ENCODE measurements at places on chromosomes 2 and 18. TPM values are rescaled to one million over a fixed set of nuclear protein-coding genes. Genes with fewer than 3 reads are reported as not detected.

- no peak for DNase-seq
These were observed 15.9 kb downstream of the ATP8B1 start for GRCh38 chr18:57787068-57787685.

DNA sequence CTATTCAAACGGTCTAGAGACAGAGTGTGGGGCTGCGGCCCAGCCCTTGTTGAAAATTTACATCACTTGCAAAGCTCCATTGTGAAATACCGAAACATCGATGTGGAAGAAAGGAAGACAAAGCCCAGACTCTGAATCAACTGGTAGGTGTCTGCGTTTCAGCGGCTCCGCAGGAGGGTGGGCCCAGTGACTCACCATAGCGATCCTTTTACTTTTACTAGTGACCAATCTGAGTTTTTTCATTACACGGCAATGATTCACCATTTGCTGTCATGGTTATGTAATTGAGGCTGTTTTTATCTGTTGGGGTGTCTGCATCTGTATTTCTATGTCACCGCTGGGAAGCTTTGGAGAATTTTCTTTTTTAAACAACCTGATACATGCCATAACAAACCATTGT is 66.6 kb upstream of the ODC1 start:
- DNase-seq: no peak

CYTIP gene
- 64.9 TPM for total RNA-seq

DYSF gene
- 0.05 TPM for total RNA-seq

TDRD15 gene
- total RNA-seq: not detected

GRCh38 chr18:57943723-57944122 is 100.3 kb upstream of the NEDD4L start:
- DNase-seq: no peak

- no peak for DNase-seq
These were observed 174.3 kb upstream of the ARL4C start for GRCh38 chr2:234671231-234671630.

DNA sequence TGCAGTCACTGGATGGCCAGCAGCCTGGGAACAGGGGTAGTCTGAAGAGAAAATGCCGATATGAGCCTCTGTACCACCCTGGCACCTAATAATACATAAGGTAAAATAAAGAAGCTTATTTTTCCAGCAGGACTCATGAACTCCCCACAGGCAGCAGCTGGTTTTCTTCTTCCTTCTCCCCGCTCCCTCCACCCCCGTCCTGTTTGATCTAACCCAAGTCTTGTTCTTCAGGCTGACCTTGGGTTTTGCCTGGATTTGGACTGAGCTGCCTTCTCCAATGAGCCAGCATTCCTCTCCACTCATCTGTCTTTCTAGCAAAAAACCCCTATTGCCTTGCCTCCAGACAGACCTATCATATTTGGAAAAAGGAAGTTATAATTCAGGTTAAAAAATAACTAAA is 111.8 kb downstream of the CELF4 start:
- DNase-seq: no peak

DNA sequence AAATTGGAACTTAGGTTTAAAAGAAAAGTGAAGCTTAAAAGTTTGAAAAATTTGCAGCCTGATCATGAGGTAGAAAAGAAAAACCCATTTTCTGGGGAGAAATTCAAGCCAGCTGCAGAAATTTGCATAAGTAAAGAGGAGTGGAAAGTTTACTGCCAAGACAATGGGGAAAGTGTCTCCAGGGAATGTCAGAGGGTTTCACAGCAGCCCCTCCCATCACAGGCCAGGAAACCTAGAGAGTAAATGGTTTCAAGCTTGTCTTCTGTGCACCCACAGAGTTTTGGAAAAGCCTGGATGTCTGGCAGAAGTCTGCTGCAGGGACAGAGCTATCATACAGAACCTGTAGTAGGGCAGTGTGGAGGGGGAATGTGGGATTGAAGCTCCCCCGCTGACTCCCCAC is 254.0 kb upstream of the FSIP2 start:
- DNase-seq: no peak

- no peak for DNase-seq
These were observed 36.9 kb downstream of the SNED1 start for GRCh38 chr2:241035142-241035817.

CELF4 gene
- total RNA-seq: not detected

DNA sequence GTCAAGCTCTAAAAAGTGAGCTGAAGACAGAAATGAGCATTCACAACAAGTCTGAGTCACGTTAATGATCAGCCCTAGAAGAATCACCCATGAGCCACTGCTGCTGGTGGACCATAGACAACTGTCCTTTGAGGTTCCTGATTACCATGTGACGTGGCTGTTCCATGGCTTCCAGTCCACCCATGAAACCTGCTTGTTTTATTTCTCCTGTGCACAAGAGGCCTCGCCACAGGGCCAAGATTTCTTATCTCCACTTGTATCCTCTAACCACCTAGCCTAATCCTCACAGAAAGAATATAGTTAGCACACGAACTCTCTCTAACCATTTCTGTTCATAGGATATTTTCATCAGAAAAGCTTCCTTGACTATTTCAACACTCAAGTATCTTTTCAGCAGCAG is 242.7 kb downstream of the MREG start:
- DNase-seq: no peak

DNA sequence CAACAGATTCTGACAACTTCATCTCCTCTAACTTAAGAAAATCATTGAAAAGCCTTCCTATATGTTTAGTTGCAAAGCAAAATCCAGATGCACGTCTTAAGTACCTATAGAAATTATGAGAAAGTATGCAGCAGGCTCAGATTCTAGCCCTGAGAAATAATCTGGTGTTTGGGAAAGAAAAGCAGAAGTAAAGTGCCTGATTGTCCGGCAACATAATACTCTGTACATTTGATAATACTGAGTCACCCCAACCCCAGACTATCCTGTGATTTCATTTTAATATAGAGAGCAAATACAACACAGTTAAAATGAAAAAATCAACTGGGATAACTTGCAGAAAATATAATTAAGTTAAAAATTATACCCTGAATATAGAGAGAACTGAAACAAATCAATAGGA is 13.5 kb downstream of the RFX8 start:
- DNase-seq: no peak

ANKRD62 gene
- not detected for total RNA-seq

SAG gene
- total RNA-seq: 0.69 TPM

- no peak for DNase-seq
These were observed 36.6 kb downstream of the FEZ2 start for GRCh38 chr2:36561237-36561944.

KCNG2 gene
- total RNA-seq: not detected

PGAP1 gene
- total RNA-seq: 4.7 TPM

DNA sequence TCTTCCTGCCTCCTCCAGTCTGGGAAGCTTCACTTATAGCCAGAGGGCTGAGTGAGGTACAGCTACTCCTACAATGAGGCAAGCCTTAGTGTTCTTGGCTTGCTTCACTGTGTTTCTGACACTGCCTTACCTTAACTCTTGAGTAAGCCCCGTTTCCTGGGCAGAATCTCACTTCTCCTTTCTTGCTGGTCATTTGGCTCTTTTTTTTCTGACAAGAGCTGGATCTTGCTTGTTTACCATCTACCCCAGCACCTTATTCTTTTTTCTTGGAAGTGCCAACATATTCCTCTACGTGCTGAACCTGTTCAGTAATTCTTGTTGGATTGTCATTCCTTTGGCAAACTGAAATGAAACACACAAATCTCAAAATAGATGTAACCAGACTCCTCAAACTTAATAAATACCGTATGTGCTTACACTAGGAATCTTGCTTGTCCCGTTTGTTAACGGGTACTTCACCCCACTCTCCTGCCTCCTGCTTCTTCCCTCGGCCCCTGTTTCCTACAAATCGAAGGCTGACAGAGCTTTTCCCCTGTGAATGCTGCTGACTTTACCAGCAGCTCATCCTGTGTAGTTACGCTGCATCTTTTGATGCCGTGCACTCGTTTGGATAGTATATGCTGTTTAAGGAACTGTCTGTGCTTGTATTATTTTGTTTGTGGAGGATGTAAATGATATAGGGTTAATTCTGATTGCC is 132.2 kb downstream of the FMNL2 start:
- peak; percentile 74 for DNase-seq

DNA sequence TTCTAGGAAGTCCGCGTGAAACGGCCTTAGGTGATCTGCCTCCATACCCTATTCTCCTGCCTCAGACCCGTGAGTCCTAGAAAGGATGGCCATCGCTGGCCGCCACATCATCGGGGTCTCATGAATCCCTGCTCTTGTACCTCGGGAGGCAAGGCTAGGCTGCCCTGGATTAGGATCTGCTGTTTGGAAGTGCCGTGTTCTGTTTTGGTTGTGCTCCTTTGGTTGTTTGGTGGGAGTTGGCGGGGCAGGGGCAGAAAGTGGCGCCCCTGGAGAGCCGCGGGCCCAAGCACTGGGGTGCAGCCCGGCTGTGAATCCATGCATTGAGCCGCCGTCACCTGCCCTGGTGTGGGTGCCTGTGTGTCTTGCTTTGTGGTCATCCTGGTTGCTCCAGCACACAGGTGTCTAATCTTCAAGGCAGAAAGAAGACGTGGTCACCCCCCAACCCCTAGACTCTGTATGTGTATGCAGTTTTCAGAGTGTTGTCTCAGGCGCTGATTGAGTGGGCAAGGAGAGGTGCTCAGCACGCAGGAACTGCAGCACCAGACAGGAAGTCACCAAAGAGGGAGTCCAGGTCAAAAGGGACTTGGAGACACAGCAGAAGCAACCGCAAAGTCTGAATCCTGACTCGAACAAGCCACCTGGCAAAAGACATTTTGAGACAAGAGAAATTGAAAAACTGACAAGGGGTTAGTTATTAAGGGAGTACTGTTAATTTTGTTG is 80.0 kb upstream of the LDLRAD4 start:
- DNase-seq: no peak

All from GM12878 (cell line).